ENCODE measurements at places on chromosomes 4 and X. TPM values are rescaled to one million over a fixed set of nuclear protein-coding genes. Genes with fewer than 3 reads are reported as not detected.

DNA sequence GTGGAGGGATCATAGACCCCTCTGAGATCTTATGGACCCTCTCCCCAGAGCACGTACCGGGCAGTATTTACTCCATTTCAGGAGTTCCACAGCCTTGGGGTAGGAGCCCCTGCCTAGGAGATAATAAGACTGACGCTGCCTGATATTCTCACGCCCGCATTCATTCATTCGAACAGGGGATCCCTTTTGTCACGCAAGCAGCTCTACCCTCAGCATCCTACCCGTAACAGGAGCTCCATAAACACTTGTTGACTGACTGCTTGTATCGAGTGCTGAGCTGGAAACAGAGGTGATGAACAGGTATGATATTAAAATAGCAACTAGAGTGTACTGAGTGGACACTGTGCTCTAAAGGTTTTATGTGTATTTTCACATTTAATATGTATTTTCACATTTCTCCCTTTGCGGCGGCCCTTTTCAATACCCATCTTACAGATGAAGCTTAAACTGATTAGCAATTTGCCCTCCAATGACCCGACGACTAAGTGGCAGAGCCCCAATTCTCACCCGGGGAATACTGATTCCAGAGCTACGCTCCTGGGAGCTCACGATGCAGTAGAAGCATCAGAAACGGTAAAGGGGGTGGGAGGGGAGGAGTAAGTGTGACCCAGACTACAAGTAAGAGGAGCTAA is 888 bp downstream of the RAB28 start:
- H3K4me3 ChIP-seq: peak overlapping the region; percentile 91
- no peaks in the 10 kb centered on the region for H3K27me3 ChIP-seq
- no peaks in the 10 kb centered on the region for H3K4me1 ChIP-seq
- peak overlapping the region; percentile 98 for H3K27ac ChIP-seq
- H3K36me3 ChIP-seq: no peaks in the 10 kb centered on the region
- no peak for DNase-seq

Gene EGF
- 0.83 TPM for total RNA-seq

GRCh38 chr4:47215759-47216158 is 184.4 kb downstream of the GABRB1 start:
- H3K27me3 ChIP-seq: no peaks in the 10 kb centered on the region
- H3K4me3 ChIP-seq: no peak overlapping the region
- no peaks in the 10 kb centered on the region for H3K36me3 ChIP-seq
- H3K4me1 ChIP-seq: no peaks in the 10 kb centered on the region
- peak; percentile 75 for DNase-seq

DNA sequence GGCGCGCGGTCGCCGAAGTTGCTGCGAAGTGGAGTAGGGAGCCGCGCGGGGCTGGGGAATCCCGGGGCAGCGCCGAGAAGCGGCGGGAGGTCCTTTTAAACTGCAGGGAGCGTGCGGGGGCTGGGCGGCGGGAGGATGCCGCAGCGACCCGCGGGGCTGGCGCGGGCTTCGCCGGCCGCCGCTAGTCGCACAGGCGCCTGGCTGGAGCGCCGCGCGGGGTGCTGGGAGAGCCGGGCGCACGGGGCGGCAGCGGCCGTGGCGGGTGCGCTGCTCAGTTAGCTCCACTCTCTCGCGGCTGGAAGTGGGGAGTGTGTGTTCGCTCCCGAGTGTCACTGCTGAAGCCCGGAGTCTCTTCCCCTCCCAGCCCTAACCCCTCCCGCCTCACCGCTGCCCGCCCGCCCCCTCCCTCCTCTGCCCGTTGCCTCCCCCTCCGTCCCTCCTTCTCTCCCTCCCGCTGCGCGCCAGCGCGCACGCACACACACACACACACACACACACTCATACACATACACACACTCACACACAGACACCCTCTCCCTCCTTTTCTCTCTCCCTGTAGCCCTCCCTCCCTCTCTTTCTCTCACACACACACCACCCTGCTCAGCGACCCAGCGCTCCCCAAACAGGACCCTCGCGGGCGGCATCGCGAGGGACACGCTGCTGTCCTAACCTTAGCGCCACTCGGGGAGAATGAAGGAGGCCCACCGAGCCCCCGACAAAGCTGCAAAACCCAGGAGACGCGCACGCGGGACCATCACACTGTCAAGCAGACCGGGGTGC is at the start of gene NDNF:
Gene NDNF (minus strand): TSS at position 312 of the 780 bp plus-strand sequence. CDS start 26,698 bp downstream, outside the sequence.
- H3K27ac ChIP-seq: no peak within 1 kb of the TSS
- H3K36me3 ChIP-seq: no peaks in the 10 kb centered on the region
- peak; percentile 54 for DNase-seq
- H3K27me3 ChIP-seq: no peaks in the 10 kb centered on the region
- H3K4me1 ChIP-seq: peaks cover 3% of the 10 kb centered on the region

DNA sequence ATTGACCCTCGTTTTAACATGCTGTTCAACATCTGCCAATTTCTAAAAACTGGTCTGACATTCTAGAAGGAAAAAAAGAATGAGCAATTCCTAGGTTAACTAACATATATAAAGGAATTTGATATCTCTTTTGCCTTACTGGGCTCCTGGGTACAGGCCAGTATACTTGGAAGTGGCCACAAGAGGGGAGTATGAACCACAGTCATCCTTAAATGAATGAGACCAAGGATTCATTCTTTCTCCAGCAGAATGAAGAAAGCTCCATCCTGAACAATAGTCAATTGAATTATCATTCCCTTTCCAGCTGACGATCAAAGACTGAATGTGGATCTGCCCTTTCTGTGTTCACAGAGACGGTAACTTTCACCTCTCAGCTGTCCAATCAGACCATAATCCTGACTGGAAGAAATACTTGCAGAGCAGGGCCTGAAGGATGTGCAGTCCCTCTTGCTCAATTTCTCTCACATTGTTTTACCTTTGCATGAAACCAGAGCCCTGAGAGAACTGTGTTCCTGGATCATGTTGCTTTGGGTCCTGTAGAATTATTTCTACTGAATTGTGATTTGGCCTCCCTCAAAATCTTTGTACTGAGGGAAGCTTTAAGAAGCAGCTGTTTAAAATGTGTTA is 14.8 kb upstream of the SPARCL1 start:
- no peak overlapping the region for H3K4me3 ChIP-seq
- no peaks in the 10 kb centered on the region for H3K4me1 ChIP-seq
- H3K36me3 ChIP-seq: no peaks in the 10 kb centered on the region
- no peaks in the 10 kb centered on the region for H3K27me3 ChIP-seq

Gene NAP1L2
- total RNA-seq: 3.6 TPM

Gene RAB41
- not detected for total RNA-seq

Gene CEP44
- total RNA-seq: 13.5 TPM

Gene PAK3
- total RNA-seq: 1.3 TPM

GRCh38 chr4:66872661-66873060 is 672.6 kb downstream of the CENPC start:
- no peak overlapping the region for H3K4me3 ChIP-seq
- H3K36me3 ChIP-seq: no peaks in the 10 kb centered on the region
- H3K27ac ChIP-seq: no peak overlapping the region
- DNase-seq: no peak
- no peaks in the 10 kb centered on the region for H3K4me1 ChIP-seq
- no peaks in the 10 kb centered on the region for H3K27me3 ChIP-seq

Gene IL2
- not detected for total RNA-seq

DNA sequence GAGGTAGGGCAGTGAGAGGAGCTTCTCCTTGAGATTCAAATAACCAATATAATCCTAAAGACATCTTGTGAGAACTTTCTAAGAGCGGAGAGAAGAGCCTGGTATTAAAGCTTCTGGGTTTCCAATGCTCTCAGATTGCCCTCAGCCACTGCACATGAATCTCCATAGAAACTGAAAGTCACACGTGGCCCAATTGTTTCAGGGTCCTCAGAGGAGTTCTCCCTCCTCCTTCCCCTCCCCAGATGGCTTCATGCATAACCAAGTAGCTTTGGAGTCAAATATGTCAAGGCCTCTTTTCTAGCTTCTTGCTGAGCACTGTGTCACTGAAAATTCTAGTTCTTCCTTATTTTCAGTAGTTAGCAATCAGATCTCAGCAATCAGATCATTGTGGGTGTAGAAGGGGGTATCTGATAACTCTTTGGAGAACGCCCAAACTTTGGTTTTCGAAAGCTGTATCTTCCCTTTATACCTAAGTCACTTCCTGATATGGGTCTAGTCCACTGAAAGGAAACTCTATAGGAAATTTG is 2.2 kb downstream of the BTK start:
- H3K36me3 ChIP-seq: no peaks in the 10 kb centered on the region
- H3K4me3 ChIP-seq: no peak overlapping the region
- no peaks in the 10 kb centered on the region for H3K27me3 ChIP-seq
- no peak overlapping the region for H3K27ac ChIP-seq
- H3K4me1 ChIP-seq: no peaks in the 10 kb centered on the region

DNA sequence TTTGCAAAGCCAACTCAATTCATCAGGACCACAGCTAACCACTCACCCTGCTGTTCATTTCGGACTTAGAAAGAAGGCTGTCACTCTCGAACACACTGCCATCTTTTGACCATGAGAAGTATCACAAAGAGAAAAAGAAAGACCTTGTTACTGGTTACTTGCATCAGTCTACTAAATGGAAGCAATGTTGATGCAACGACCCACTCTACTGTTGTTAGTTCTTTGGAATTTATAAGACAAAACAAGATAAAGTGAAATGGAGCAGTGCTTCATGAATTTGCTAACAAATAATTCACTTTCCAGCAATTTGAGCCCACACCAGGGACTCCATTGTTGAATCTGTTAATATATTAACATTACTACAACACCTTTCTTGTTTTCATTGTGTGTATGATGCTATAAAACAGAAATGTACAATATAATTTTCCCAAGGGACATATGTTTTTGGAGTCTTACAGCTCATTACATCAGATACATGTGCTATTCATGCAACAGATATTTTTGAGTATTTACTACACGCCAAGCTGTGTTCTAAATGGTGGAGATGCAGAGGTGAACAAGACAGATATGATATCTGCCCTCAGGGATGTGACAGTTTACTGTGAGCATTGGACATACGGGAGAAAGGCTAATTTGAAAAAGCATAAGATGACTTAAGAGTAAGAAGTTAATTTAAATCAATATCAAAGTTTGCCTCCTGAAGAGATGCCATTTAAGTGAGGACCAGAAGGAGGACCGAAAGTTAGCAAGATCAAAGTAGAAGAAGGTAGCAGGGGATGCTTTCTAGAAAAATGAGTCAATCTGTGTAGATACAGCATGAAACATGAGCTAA is 87.2 kb downstream of the AREG start:
- no peaks in the 10 kb centered on the region for H3K27me3 ChIP-seq
- DNase-seq: peak; percentile 98
- no peak overlapping the region for H3K27ac ChIP-seq
- H3K4me3 ChIP-seq: no peak overlapping the region

- DNase-seq: peak; percentile 53
- H3K27ac ChIP-seq: peak overlapping the region; percentile 97
- no peaks in the 10 kb centered on the region for H3K4me1 ChIP-seq
Measured at GRCh38 chr4:337932-338758, 531 bp downstream of the ZNF141 start.

- no peaks in the 10 kb centered on the region for H3K4me1 ChIP-seq
- no peak overlapping the region for H3K4me3 ChIP-seq
- no peak overlapping the region for H3K27ac ChIP-seq
- no peaks in the 10 kb centered on the region for H3K36me3 ChIP-seq
Measured at GRCh38 chr4:7410446-7410845, 24.3 kb downstream of the PSAPL1 start.

Gene MAGEB2
- total RNA-seq: not detected

- H3K4me3 ChIP-seq: no peak overlapping the region
- H3K27me3 ChIP-seq: no peaks in the 10 kb centered on the region
- H3K4me1 ChIP-seq: no peaks in the 10 kb centered on the region
- DNase-seq: peak; percentile 29
- no peak overlapping the region for H3K27ac ChIP-seq
Measured at GRCh38 chrX:18252644-18253359, 32.1 kb upstream of the BEND2 start.

DNA sequence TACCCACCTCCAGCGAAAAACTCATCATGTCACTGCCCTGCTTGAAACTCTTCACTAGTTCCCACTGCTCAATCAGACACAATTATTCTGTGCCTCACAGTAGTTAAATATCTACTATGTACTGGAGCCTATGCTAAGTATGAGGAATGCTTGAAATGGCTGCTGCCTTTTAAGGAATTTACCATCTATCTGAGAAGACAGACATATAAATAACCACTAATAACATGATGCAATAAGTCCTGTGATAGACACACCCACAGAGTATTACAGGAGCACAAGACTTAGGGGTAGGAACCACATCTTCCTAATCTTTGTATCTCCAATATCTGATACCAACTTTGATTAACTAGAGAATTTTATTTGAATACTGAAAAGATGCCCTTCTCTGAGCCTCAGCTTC is 21.1 kb downstream of the SLC25A53 start:
- peak; percentile 23 for DNase-seq
- H3K27me3 ChIP-seq: no peaks in the 10 kb centered on the region
- H3K36me3 ChIP-seq: no peaks in the 10 kb centered on the region
- no peak overlapping the region for H3K27ac ChIP-seq
- no peaks in the 10 kb centered on the region for H3K4me1 ChIP-seq

Gene PDGFC
- total RNA-seq: 67.3 TPM

- H3K36me3 ChIP-seq: no peaks in the 10 kb centered on the region
- no peaks in the 10 kb centered on the region for H3K27me3 ChIP-seq
- H3K27ac ChIP-seq: no peak overlapping the region
Measured at GRCh38 chr4:121145430-121145829, 18.7 kb downstream of the TNIP3 start.

GRCh38 chrX:107360788-107361360 is 88.6 kb upstream of the FRMPD3 start:
- H3K27me3 ChIP-seq: no peaks in the 10 kb centered on the region
- H3K27ac ChIP-seq: no peak overlapping the region
- H3K4me1 ChIP-seq: no peaks in the 10 kb centered on the region
- H3K4me3 ChIP-seq: no peak overlapping the region
- no peak for DNase-seq

- H3K27me3 ChIP-seq: no peaks in the 10 kb centered on the region
- no peaks in the 10 kb centered on the region for H3K36me3 ChIP-seq
- no peaks in the 10 kb centered on the region for H3K4me1 ChIP-seq
- no peak for DNase-seq
- no peak overlapping the region for H3K27ac ChIP-seq
Measured at GRCh38 chrX:30373951-30374350, 64.8 kb upstream of the NR0B1 start.

GRCh38 chrX:103258275-103258674 is 3.3 kb upstream of the TCEAL8 start:
- no peak overlapping the region for H3K27ac ChIP-seq
- DNase-seq: no peak
- no peaks in the 10 kb centered on the region for H3K36me3 ChIP-seq
- H3K27me3 ChIP-seq: peaks cover 3% of the 10 kb centered on the region
- no peaks in the 10 kb centered on the region for H3K4me1 ChIP-seq

DNA sequence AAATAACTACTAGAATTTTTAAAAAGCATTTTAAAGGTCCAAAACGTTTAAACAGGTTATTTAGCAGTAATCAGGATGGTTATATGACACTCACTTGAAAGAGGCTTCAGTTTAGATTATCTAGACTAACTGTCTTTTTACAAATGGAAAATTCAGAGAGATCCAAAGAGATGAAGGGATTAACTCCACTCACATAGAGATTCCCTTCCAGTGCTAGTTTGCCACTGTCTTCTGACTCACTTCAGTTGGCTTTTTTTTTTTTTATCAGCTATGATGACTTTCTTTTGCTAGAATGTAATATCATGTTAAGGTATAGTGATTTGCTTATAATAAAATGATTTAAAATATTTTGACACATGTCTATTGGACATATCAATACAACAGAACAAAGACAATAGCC is 43.8 kb downstream of the GALNT7 start:
- no peak overlapping the region for H3K27ac ChIP-seq
- no peak overlapping the region for H3K4me3 ChIP-seq
- no peaks in the 10 kb centered on the region for H3K27me3 ChIP-seq
- DNase-seq: peak; percentile 35
- no peaks in the 10 kb centered on the region for H3K4me1 ChIP-seq
